ENCODE measurements at places on chromosomes 4 and X.

GRCh38 chr4:88137112-88137511, 21.3 kb downstream of the ABCG2 start:
- no peak for DNase-seq

- no peak for DNase-seq
These were observed 383.8 kb downstream of the OPHN1 start for GRCh38 chrX:68049466-68049865.

GRCh38 chrX:101416691-101417090, 8.7 kb downstream of the HNRNPH2 start:
- no peak for DNase-seq

DNA sequence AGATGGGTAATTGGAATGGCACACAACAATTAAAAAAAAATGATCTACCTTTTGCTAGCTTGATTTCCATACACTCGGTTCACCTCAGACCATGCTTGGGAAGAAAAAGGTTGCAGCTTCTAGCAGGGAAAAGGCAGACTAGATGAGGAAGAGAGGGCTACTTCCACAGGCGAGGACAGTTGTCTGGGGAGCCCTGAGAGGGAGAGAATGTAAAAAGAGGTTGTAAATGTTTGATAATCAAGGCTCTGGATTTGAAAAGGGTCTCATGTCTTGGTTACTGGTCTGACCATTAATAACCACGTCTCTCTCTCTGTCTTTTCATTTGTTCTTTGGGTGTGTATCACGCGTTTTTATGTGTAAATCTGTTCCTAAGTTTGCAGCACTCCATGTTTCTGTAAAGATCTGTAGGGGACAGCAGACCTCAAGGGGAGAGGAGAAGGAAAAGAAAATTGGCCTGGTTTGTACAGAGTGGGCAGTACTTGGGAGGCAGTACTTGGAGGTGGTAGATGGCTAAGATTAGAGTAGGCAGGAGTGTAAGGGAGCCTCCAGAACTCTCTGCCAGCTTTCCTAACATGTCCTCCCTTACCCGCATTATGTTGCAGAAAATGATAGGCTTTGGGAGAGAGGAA, 750 bp downstream of the ARMCX5 start:
- DNase-seq = no peak
